Gastrocnemius medialis (tissue), 4 donors: ENCODE measurements at places on chromosomes 1 and 21.
A peak's percentile ranks its signal among the peaks of the same experiment; 100 is the strongest.

DNA sequence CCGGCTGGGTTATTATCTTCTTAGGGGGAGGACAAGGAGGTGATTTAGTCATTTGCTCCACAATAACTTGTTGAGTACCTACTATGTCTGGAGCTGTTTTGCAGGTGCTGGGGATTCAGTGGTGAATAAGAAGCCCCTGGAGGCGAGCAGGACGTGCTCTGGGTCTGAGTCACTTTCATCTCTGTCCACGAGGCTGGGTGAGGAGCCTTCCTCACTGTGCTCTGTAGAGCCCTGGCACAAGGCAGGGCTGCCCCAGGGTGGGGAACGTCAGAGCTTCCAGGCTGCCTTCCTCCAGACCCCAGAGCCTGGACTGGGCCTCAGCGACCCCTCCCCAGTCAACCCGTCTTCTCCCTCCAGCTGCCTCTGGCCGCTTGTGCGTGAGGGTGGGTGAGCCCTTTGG is 2.5 kb upstream of the PADI6 start:
- DNase-seq, result no peak

- DNase-seq, result no peak
Observed at GRCh38 chr1:174812656-174813055, 187.1 kb upstream of the CACYBP start.

GRCh38 chr1:118751166-118751565 is 237.0 kb downstream of the TBX15 start:
- DNase-seq, result no peak

- DNase-seq, result no peak
Observed at GRCh38 chr1:201434266-201434665, 12.7 kb upstream of the TNNI1 start.

- peak; percentile 45 for DNase-seq
Observed at GRCh38 chr1:205977402-205978014, 25.7 kb downstream of the RAB7B start.

- no peak for DNase-seq
Observed at GRCh38 chr1:87937831-87938395, 609.2 kb downstream of the LMO4 start.

DNA sequence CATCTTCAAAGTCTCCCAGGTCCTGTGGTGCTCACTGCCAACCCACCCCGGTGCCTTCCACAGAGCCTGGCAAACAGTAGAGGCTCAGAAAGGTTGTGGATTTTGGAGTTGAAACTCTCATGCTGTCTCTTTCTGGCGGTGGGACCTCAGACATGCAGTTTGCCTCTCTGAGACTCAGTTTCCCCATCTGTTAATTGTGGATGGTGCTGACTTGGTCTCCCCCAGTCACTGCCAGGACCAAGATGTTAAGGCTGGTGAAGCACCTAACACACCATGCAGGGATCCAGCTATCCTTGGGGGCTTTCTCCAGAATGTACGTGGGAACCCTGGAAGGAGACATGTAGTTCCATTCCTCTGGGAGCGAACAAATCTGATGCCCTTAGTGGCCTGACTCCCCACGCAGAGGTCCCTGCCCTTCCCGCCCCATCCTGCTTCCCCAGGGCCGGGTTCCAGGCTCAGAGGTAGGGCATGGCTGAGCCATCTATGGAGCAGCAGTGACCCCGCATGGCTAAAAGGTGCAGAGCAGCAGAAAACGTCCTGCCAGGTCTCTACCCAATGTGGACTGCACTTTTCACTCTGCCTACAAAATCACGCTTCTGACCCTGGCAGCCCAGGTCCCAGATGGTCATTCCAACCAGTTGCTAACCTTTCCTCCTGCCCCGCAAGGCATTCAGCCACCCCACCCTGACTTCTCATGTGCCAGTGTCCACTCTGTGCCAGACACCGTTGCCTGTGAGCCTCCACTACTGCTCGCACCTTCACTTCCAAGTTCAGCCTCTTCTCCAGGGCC is 9.2 kb upstream of the TTC22 start:
- no peak for DNase-seq

DNA sequence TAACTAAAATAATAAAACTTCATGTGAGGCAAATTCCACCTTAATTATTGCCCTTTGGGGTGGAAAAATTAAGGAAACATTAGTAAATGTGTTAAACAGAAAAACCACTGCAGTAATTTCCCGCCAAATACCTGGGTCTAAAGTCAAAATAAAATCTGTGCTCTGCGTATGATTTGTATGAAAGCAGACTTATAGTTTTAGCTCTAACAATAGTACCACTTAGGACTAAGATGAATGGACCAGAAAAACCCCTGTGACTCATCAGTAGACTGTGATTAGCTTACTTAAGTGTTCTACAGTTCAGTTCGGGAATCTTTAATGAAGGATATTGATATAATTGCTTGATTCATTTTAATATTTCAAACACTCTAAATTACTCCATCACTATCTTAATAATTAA is 23.3 kb upstream of the C1orf105 start:
- no peak for DNase-seq

GRCh38 chr1:41365772-41366454 is 4.7 kb downstream of the FOXO6 start:
- no peak for DNase-seq

GRCh38 chr1:36463463-36463802 is 751 bp downstream of the MRPS15 start:
- no peak for DNase-seq

DNA sequence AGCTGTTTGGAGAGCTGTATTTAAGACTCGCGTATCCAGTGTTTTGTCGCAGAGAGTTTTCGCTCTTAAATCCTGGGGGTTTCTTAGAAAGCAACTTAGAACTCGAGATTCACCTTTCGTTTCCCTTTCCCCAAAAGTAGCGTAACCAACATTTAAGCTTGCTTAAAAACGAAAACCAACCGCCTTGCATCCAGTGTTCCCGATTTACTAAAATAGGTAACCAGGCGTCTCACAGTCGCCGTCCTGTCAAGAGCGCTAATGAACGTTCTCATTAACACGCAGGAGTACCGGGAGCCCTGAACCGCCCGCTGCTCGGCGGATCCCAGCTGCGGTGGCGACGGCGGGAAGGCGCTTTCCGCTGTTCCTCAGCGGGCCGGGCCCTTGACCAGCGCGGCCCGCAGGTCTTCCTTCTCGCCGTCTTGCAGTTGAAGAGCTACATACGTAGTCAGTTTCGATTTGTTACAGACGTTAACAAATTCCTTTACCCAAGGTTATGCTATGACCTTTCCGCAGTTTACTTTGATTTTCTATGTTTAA is 1.9 kb downstream of the OLIG1 start:
- DNase-seq, result no peak

DNA sequence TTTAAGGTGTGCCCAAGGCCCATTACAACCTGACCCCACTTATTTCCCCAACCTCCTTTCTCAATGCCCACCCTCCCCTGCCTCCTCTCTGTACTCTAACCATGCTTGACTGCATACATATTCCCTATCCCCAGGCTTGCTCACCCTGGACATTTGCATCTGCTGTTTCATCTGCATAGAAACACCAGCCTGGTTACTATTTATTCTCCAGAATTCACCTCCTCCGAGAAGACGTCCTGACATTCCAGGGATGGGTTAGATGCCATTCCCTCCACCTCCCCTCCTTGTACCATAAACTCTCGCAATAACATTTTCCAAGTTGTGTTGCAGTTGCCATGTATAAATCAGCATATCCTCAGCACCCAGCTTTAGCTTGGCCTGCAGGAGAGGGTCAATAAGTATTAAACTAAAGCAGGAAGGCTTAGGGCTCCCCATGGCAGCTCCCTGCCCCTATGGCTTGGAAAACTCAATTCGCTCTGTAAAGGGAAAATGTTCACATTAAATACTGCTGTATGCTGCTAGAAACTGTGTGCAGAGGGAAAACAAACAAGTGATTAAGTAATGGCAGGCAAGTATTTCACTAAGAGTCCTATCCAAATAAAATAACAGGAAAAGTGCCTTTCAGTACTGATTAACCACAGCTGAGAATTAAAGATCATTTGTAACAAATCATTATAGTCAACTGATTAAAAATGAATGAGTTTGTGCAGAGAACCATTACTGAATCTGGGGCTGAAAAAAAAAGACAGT is 202.3 kb downstream of the TNR start:
- DNase-seq, result no peak
